ENCODE measurements at places on chromosomes 5 and 9.

DNA sequence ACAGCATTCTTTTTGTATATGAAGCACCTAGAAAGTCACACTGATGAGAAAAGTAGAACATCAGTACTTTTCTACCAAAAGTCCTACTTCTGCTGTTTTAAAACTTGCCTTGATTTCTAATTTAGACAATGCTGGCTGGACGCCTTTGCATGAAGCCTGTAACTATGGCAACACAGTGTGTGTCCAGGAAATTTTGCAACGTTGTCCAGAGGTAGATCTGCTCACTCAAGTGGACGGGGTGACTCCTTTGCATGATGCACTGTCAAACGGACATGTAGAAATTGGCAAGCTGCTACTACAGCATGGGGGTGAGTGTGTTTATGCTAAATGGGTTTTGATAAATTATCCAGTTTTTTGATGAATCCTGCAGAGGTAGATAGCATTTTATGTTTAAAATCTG lies 73.5 kb downstream of the SLF1 start:
- H3K4me3 ChIP-seq: no peak overlapping the region
- no peak for DNase-seq
- H3K4me1 ChIP-seq: peaks cover 5% of the 10 kb centered on the region
- H3K27ac ChIP-seq: no peak overlapping the region

- no peak for DNase-seq
- peaks cover 10% of the 10 kb centered on the region for H3K27me3 ChIP-seq
- no peaks in the 10 kb centered on the region for H3K4me1 ChIP-seq
- H3K36me3 ChIP-seq: no peaks in the 10 kb centered on the region
- no peak overlapping the region for H3K27ac ChIP-seq
- H3K4me3 ChIP-seq: no peak overlapping the region
These were observed 78.1 kb upstream of the DIRAS2 start for GRCh38 chr9:90720621-90721265.

DNA sequence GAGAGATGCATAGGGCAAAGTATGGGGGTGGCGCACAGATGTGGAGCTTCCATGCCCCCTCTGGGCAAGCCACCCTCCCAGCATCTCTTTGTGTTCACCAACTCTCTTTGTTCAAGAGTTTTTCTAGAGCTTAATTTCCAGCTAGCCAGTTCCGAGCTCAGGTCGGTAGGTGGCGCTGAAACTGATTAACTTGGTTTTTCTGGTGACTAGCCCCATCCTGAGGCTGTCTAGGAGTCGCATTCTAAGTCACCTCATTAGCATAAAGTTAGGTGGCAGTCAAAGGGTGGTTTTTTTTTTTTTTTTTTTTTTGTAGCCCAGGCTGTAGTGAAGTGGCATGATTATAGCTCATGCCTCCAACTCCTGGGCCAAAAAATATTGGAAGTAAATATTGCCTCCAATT lies 476.4 kb downstream of the KDM4C start:
- H3K27me3 ChIP-seq: peaks cover 89% of the 10 kb centered on the region
- peak overlapping the region; percentile 21 for H3K27ac ChIP-seq
- DNase-seq: no peak
- H3K36me3 ChIP-seq: no peaks in the 10 kb centered on the region
- peaks cover 11% of the 10 kb centered on the region for H3K4me1 ChIP-seq
- H3K4me3 ChIP-seq: no peak overlapping the region

DNA sequence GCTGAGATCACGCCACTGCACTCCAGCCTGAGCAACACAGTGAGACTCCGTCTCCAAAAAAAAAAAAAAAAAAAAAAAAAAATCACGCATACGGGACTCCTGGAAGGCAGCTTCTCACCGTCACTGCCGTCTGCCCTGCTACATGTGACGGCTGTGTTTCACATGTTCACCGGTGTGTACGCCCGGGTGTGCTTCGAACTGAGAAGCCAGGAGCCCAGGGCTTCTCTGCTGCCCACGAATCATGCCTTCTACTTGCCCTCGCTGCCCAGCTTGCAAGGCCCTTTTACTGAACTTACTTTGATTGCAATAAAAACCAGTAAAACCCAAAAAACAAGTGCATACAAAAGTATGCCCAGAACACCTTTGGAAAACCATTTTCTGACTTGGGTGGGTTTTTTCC lies 5.8 kb upstream of the NKD2 start:
- H3K27ac ChIP-seq: no peak overlapping the region
- peaks cover 60% of the 10 kb centered on the region for H3K27me3 ChIP-seq
- H3K4me1 ChIP-seq: peaks cover 2% of the 10 kb centered on the region
- DNase-seq: no peak
- no peak overlapping the region for H3K4me3 ChIP-seq

DNA sequence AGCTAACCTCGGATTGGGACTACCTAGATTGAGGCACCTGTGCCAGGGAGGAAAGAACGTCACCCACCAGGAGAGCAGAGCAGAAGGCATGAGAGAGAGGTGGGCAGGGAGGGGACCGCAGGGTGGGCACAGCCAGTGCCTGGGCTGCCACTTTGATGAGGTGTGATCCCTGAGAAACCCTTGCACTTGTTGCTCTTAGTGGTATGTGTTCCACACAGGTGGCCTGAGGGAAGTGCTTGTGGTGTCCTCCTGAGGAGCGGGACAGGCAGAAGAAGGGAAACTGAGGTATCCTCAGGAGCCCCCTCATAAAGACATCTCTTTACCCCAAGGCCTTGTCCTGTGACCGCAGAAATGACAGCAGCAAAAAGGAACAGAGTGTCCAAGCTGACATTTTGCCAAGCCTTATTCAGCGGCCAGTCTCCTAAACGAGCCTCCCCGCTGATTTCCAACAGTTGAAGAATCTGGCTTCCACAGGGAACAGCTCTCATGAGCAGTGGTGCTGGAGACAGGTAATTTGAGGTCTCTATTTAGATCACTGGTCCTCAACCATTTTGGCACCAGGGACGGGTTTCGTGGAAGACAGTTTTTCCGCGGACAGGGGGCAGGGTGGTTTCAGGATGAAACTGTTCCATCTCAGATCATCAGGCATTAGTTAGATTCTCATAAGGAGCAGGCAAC lies 82.4 kb downstream of the FOXD1 start:
- H3K27me3 ChIP-seq: peaks cover 20% of the 10 kb centered on the region
- no peak for DNase-seq
- no peaks in the 10 kb centered on the region for H3K36me3 ChIP-seq
- no peak overlapping the region for H3K4me3 ChIP-seq

DNA sequence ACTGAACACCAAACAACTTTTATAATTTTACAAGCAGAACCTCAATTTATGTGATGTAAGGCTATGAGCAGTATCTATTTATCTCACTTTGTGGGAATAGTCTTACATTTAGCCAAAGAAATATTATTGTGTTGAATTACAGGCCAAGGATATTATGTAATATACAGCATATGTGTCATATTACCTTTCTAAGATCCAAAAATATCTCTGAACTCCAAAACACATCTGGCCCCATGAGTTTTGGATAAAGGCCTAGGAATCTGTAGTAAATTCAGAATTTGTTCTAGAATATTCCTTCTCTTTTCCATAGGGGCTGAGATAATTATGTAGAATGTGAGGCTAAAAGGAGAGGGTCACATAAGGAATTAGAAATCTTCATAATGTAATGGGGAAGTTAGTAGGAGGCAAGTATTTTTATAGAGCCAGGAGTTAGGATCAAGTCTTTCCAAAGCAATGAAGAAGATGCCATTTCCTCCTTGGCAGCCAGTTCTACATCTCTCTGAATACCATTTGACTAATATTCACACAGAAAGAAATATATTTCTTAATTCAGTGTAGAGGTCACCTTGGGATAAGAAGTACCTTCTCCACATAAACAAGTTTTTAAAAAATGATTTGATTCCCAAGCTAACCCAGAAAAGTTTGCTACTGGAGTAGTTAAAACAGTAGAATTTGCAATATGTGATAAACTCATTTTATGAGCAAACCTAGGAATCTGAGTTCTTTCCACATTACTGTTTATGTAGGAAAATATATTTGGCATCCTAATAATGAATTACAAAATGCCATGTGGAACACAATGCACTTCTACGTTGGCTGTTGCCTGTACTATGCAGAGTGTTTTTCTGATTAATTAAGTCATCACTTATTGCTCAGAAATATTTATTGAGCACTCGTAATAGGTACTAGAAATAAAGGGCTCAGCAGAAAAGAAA lies 20.3 kb upstream of the GRAMD2B start:
- no peak for DNase-seq
- H3K4me1 ChIP-seq: no peaks in the 10 kb centered on the region
- peaks cover 19% of the 10 kb centered on the region for H3K36me3 ChIP-seq
- no peak overlapping the region for H3K27ac ChIP-seq
- no peaks in the 10 kb centered on the region for H3K27me3 ChIP-seq
- no peak overlapping the region for H3K4me3 ChIP-seq

DNA sequence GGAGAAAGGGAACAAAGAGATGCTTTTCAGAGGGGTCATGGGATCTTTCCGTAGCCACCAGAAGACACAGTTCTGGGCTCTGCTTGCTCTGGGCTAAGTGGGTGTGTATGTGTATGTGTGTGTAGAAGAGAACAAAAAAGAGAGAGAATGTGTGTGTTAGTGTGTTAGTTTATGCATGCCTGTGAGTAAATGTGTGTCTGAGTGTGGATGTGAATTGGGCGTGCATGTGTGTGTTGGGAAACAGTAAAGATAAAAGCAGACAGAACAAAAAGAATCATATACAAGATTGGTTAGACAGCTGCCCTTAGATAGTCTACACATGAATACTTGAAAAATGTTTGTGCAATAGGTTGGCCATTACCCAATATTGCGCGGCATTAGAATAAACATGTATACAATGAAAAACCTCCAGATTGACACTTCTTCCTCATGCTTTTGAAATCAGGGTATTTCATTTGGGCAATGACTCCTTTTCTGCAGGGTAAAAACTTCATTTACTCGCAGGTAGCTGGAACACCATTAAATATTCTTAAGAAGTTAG lies 36.5 kb upstream of the HSPA9 start:
- no peak for DNase-seq
- peak overlapping the region; percentile 78 for H3K27ac ChIP-seq
- H3K4me1 ChIP-seq: peaks cover 13% of the 10 kb centered on the region
- H3K27me3 ChIP-seq: peaks cover 4% of the 10 kb centered on the region

GRCh38 chr9:4009006-4009511 lies 290.8 kb downstream of the GLIS3 start:
- no peaks in the 10 kb centered on the region for H3K27me3 ChIP-seq
- no peak for DNase-seq
- peak overlapping the region; percentile 12 for H3K27ac ChIP-seq
- H3K36me3 ChIP-seq: peaks cover 11% of the 10 kb centered on the region

DNA sequence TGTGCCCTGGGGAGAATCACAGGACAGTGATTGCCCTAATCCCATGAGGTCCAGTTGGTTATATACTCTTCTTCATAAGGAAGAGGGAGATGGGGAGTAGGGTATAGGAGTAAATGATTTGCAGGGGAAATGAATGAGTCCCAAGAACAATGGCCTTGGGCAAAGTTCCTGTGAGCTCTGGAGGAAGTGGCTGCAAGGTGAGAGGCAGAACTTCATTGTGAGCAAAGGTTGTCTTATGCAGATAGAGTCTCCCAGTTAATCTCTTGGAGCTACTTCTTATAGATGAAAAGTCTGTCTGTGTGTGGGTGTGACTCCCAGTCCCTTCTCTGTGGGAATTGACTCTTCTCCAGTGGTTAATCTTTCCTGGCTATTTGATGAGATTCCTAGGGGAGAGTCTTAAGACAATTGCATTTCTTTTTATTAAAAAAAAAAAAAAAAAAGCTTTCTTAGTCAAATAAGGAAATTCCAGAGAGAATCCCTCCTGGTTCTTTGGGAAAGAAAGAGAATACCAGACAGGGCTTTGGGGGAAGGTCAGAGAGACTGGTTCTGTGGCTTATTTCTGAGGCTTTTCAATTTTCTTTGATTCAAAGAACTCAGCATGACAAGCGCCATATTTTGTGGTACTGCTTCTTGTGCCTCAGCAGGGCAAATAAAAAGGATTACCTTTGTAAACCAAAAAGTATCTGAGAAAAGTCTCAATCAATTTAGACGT lies 33.6 kb upstream of the MEGF10 start:
- H3K4me1 ChIP-seq: no peaks in the 10 kb centered on the region
- H3K4me3 ChIP-seq: no peak overlapping the region
- DNase-seq: no peak
- H3K27ac ChIP-seq: no peak overlapping the region
- H3K27me3 ChIP-seq: no peaks in the 10 kb centered on the region

- peaks cover 5% of the 10 kb centered on the region for H3K36me3 ChIP-seq
- no peak overlapping the region for H3K4me3 ChIP-seq
- DNase-seq: no peak
- peak overlapping the region; percentile 4 for H3K27ac ChIP-seq
- H3K4me1 ChIP-seq: peaks cover 24% of the 10 kb centered on the region
These were observed 2.6 kb downstream of the RAB24 start for GRCh38 chr5:177300951-177301350.

GRCh38 chr5:72587661-72588308 lies 80.6 kb upstream of the ZNF366 start:
- no peak for DNase-seq
- H3K27ac ChIP-seq: no peak overlapping the region
- no peaks in the 10 kb centered on the region for H3K4me1 ChIP-seq
- peaks cover 26% of the 10 kb centered on the region for H3K27me3 ChIP-seq
- no peaks in the 10 kb centered on the region for H3K36me3 ChIP-seq
- H3K4me3 ChIP-seq: no peak overlapping the region

Data from progenitor cell of endocrine pancreas (in vitro differentiated cells).